ENCODE measurements at places on chromosomes 11 and 22.

GRCh38 chr11:27582621-27583020 is 76.1 kb upstream of the LIN7C start:
- no peak for DNase-seq

DNA sequence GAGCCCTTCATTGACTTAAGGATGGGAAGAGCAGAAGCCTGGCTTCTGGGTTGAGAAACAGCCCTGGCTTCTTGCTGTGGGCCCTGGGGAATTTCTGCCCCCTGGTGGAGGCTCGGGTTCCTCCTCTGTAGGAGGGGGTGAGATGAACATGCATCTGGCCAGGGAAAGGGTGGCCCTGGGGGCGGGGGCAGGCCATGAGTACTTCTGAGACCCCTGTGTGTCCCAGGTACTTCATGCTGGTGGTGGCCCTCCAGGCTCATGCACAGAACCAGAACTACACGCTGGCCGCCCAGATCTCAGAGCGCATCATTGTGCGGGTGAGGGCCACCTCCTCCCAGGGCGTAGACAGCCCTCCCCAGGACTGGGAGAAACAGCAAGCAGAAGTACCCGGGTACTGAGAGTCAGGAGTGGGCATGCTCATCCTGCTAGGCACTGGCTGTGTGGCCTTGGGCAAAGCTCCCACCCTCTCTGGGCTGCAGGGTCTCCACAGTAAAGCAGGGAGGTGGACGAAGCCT is 15.8 kb downstream of the TMEM258 start:
- peak; percentile 54 for DNase-seq

GRCh38 chr11:86069408-86070101 is 671 bp upstream of the PICALM start:
- no peak for DNase-seq

DNA sequence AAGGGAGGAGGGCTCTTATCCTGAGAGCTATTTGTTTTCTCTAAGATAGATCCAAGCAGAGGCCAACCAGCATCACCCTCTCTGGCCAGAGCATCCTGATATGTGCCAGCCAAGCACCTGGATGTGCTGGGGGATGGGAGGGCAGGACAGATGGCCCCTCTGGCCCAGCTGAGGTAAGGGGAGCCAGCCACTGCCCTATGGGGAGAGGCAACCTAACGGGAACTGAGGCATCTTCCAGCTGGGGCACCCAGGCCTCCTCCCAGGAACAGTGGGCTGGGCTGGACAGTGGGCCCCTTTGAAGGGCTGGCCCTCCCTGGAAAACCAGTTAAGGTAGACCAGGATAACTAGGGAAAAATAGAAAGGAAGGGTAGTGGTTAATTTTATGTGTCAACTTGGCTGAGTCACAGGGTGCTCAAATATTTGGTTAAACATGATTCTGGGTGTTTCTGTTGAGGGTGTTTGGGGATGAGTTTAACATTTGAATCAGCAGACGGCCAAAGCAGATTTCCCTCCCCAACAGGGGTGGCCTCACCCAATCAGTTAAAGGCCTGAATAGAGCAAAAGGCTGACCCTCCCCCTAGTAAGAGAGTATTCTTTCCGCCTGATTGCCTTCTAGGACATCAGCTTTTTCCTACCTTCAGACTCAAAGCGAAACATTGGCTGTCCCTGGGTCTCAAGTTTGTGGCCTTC is 595.1 kb downstream of the BUD13 start:
- no peak for DNase-seq

DNA sequence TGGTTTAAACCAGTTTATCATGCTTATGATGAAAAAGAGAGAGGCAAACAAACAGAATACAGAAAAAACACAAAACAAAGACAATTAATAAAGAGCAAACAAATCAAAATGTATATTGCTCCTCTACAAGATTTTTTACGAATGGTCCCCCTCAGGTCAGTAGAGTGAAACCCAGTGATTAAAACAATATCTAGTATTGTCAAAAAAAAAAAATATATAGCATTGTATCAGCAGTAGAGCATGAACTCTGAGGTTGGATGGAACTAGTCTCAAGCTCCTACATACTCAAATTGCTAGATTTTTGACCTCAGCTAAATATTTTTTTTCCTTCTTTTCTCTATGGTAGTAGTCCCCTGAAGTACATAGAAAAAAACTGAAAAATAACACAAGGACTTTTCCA is 290.3 kb upstream of the LUZP2 start:
- DNase-seq = no peak

- no peak for DNase-seq
Measured at GRCh38 chr22:32622004-32622743, 147.6 kb downstream of the FBXO7 start.

- no peak for DNase-seq
Measured at GRCh38 chr11:135008001-135008405, 596.0 kb upstream of the B3GAT1 start.

GRCh38 chr11:13003736-13004493 is 5.2 kb upstream of the RASSF10 start:
- no peak for DNase-seq

DNA sequence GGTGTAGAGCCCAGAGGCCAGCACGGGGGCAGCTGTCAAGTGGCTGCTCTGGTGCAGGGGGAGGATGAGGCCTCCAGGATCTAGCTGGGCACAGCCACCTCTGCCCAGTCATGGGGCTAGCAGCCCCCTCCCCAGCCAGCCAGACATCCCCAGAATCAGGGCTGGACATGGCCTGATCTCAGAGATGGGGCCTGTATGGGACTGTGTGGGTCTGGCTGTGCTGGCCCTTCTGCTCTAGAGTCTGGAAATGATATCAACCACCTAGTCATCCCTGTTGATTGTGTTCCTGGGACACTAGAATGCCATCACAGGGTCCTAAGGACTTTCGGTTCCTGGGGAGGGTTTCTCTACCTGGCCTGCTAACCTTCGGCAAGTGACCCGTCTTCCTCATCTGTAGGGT is 2.8 kb downstream of the FLRT1 start:
- no peak for DNase-seq

DNA sequence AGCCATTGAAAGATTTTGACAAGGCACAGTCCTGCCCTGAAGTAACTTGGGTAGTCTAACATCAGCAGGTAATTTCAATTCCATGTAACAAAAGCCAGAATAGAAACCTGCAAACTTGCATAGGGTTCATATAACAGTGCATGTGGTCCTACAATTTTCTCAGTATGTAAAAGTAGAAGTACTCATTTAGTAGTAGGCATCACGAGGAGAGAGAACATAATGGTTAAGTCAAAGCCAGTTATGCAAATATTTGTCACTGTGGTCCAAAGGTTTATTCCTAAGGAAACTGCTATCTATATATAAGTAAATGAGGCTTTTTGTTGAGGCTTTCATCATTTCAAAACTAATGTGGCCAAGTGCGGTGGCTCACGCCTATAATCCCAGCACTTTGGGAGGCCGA is 10.1 kb downstream of the ATP5MG start:
- DNase-seq = no peak

- no peak for DNase-seq
Measured at GRCh38 chr11:114180301-114181055, 115.7 kb upstream of the NNMT start.

Measured in activated naive CD4-positive, alpha-beta T cell (primary cell).